ENCODE measurements at places on chromosomes 1 and 21.
A peak's percentile ranks its signal among the peaks of the same experiment; 100 is the strongest.

DNA sequence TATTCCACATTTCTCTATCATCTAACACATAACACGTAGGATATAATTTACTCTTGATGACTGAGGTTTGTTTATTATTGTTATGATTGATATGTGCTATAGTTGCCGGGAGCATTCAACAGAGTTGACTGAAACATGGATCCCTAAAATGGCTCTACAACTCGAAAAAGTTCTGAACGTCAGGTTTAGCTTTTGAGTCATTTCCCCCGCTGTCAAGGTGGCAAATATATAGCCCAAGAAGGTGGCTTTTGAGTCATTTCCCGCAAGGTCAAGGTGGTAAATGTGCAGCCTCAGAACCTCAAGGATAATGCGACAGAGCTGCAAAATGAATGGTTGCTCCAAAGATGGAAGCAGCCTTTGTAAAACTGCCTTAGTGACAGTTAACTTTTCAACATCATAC, 104.0 kb downstream of the NIBAN1 start:
- no peak for DNase-seq

DNA sequence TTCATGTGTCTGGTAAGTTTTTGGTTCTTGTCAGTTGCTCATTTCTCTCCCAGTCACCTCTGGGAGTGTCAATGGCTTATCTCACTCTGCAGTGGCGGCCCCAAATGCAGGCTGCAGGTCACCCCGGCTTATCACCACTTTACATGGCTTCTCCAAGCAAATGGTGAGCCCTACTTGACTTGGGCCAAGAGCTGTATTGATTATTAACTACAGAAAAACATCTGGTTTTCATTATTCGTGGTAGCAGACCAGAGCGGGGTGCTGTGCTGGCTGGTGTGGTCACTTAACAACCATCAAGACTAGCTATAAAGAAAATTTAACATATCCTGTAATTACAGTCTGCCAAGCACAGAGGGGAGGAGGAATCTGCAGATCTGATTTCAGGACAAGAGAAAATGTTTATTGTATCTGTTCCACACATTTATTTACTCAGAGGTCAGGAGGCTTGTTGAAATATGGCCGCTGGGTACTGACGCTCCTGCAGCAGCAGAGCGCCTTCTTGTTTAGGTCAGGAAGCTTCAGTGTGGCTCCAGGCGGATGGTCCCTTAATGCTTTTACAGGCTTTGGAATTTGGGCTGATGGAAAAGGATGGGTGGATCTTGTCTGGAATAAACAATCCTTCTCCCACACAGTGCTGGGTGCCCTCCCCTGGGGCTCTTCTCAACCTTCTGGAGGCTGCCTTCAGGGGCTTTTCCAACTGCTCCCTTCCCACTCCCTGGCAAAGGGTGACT, 87.8 kb downstream of the HLX start:
- DNase-seq, result no peak

GRCh38 chr1:9894115-9894514, 16.0 kb downstream of the CTNNBIP1 start:
- no peak for DNase-seq

DNA sequence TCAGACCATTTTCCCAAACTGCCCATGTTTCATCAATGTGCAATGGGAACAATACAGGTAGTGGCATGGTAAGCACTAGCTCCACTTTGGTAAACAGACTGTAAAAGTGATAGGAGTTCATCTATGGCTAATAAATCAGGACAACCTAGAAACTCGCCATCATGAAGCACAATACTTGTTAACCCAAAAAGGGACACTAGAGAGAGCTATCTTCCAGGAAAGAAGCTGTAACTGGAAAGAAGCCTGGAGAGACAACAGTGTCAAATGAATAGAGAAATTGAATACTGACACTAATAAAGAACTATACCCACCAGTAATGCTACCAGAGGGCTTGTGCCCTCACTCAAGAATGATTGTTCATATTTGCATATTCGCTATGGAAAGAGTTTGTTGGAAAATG, 164.7 kb upstream of the RGS18 start:
- peak; percentile 31 for DNase-seq

DNA sequence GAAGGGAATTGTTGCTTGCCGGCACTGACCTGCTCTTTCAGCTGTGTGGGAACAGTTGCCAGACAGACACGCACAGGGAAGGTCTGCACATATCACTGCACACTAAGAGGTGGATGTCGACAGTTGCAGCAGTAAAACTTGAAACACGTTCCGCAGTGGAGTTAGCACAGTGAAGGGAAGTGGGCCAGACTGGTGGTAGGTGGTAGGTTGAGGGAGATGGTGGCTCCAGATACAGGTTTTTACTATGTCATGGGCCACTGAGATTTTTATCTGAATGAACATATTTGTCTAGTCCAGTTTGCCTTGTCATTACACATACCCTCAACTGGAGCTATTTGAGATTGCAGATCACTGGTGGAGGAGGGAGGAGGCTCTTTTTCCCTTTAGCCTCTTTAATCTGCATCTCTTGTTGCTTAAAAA, 13.5 kb downstream of the MRPS6 start:
- no peak for DNase-seq

DNA sequence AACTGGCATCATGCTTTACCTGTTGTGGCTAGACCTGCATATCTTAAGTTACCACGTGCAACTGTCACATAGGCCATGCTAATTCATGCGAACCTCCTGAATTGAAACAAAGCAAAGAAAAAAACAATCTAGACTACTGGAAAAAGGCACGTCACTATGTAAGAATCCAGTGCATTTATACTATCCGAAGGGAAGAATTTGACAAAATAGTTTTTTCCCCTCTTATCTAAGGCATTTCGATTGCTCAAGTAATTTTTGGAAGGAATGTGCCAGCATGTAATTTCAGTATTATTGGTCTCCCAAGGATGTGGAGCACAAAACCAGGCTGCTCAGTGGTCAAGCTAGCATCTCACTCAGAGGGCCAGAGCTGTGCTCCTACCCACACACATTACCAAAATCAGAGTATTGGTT, 31.5 kb upstream of the C1orf198 start:
- DNase-seq, result no peak

DNA sequence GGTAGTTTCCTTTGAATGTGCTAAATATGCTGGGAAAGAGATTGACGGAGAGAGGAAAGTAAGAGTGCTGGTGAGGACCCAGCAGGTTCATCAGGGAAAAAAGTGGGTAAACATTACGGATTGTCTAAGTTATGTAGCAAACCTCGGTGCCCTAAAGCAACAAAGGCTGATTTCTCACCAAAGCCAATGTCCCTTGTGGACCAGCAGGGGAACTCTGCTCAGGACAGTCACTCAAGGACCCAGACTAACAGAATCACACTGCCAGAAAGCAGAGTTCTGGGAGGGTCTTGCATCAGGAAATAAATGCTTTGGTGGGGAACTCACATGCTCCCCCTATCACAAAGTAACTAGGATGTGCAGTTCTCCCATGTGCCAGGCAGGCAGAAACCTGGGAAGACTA, 1.7 kb upstream of the IKBKE start:
- DNase-seq, result no peak

DNA sequence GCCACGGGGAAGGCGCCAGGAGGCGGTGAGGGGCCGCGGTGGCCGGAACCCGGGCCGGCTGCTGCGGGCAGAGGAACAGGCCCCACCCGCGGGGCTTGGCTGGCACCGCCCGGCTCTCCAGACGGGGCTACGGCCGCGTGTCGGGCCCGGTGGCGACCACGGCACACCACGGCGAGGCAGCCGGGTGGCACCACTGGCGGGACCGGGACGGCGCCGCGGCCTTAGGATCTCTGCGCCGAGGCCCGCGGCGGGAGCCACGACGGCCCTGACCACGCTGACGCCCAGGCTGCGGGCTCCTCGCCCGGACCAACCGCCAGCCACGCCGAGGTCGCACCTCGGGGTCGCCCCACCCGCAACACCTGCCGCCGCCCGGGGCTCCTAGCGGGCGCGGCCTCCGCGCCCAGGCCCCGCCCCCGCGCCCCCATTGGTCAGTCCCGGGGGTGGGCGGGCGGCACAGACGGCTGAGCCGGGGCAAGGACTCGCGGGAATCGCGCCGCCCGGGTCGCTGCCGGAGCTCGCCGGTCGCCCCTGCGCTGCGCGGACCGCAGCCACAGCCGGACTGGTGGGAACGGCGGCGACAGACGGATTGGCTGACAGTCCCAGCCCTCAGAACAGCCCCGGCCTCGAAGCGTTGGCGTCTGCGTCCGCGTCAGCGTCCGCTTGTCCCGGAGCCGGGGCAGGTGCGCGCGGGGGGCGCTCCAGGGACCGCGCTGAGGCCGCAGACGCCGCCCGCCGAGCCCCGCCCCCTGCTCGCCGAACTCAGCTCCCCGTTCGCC, at the start of gene BMP8A:
Gene BMP8A (plus strand): TSS at position 491 of the 776 bp plus-strand sequence. CDS start 356 bp downstream, outside the sequence.
- DNase-seq, result peak; percentile 70

GRCh38 chr1:233435622-233436021, 108.1 kb downstream of the MAP3K21 start:
- DNase-seq, result peak; percentile 76

- no peak for DNase-seq
These were observed 184.4 kb downstream of the USH2A start for GRCh38 chr1:216238844-216239243.

- DNase-seq, result no peak
These were observed 194.9 kb downstream of the HIVEP3 start for GRCh38 chr1:41723786-41724185.

DNA sequence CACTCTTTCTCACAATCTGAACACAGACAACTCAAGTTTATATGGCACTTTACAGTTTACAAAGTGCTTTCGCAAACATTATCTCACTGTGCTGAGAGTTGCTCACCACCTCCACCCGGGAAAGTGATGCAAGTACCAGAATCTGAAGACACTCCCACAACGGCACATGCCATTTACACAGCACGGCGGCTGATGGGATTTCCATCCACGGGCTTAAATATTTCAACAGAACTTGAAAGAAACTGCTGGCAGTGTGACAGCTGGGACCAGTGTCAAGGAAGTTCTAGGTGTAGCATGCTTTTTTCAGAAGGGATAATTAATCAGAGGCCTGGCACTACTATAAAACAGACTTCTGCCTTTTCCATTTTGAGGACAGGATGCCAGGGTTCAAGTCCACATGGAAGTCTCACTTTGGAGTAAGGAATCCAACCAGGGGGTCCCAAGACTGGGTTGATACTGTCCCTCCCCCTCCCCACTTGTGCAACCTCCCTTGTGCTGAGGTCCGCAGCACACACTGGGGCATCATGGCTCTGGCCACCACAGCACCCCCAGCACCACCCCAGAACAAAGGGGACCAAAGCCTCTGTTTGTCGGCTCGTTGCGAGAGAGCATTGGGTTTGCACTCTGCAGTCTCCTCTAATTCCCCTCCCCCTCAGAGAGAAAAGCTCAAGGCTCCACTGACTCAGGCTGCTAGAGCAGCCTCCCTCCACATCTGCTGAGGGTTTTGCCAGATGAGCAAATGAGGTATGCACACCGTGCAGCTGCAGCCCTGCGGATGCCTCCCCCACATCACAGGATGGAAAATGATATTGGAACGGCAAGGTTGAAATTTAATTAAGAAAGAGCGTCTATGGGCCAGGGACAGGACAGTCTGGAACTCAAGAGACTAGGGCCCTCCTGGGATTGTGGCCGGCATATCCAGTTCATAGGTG, 154.9 kb downstream of the TGFBR3 start:
- DNase-seq, result peak; percentile 39

DNA sequence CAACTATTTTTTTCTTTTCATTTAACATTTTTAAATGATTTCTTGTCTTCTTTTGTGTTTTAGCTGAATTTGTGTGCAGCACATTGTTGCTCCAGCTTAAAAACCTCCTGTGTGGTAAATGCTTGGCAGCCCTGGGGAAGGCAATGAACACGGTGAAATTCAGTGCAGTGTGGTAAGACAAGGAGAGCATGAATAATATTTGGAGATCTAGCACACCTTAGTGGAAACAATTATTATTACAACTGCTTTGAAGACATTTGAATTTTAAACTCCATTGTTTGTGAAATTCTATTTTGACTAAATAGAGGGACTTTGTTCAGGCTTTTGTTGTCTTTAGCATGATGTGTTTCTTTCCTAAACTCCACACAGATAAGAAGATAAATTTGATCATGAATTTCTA, 242.6 kb upstream of the CXADR start:
- peak; percentile 77 for DNase-seq

DNA sequence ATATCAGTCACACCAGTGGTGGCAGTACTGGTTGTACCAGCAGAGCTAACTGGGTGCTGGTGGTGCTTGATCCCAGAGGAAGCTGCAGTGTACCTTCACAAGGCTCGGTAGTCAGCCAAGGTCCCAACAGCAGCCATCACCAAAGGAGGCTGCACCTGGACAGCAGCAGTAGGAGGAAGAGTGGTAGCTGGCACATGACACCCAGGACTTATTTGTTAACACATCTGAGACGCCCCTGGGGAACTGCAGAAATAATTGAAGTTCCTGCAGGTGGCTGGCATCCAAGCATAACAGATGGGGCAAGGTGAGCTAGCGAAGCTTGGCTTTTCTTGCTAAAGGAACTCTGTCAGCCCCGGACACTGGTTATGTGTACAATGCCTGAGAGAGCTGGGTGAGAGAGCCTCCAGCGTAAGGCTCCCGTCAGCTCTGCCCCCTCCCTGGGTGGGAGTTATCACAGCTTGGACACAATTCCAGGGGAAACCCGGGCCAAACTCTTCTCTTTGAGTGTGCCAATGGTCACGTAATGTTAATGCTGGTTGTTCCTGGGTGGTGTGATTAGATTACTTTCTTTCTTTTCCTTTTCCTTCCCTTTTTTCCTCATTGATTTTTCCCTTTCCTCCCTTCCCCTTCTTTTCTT, 29.1 kb upstream of the PARP1 start:
- peak; percentile 48 for DNase-seq

DNA sequence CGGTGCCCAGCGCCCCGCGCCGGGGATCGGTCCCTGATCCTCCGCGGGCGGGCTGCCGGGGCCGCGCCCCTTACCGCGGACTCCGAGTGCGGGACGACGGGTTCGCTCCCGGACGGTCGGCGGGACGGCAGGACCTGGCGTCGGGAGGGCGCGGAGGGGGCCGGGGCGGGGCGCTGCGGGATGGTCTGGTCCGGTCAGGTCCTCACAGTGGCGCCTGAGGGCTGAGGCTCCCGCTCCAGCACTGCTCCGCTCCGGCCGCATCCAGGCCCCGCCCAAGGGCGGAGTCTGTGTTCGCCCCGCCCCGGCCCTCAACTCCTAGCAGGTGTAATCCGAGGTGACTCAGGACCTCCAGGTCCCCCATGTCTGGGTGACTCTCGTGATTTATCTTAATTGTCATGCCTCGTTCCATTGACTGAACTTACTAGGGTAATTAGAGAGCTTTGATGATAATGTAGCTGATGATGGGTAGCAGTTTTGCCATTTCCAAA, at the start of gene RAB3B:
Gene RAB3B (minus strand): TSS at position 223 of the 488 bp plus-strand sequence. CDS start 13,583 bp downstream, outside the sequence.
- DNase-seq, result no peak

GRCh38 chr21:46388206-46388880, 64.4 kb downstream of the PCNT start:
- no peak for DNase-seq
